ENCODE measurements at places on chromosomes 5 and 9.
A peak's percentile ranks its signal among the peaks of the same experiment; 100 is the strongest.

- peak; percentile 33 for DNase-seq
Observed at GRCh38 chr5:149961957-149962409, 1.4 kb downstream of the SLC26A2 start.

GRCh38 chr9:119986713-119987112, 593.3 kb downstream of the CDK5RAP2 start:
- DNase-seq = no peak

DNA sequence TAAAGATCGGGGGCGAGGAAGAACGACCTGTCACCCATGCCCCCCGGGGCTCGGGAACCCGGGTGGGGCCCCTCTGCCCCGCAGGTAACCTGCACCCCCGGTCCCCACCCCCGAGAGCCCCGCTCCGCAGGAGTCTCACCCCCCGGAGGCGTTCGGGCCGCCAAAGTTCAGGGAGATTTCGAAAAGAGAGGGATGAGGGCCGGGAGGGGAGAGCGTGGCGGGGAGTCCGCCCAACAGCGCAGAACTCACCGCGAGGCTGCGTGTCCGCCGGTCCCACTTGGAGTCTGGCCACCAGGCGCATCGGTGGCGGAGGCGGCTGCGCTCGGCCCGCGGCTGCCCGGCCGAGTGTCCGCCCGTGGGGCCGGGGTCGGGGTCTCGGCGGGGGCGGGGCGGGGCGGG, at the start of gene PHF19:
TSS of gene PHF19 (minus strand) at position 347 of the 399 bp plus-strand sequence. CDS start 2,447 bp downstream, outside the sequence.
- DNase-seq = no peak

DNA sequence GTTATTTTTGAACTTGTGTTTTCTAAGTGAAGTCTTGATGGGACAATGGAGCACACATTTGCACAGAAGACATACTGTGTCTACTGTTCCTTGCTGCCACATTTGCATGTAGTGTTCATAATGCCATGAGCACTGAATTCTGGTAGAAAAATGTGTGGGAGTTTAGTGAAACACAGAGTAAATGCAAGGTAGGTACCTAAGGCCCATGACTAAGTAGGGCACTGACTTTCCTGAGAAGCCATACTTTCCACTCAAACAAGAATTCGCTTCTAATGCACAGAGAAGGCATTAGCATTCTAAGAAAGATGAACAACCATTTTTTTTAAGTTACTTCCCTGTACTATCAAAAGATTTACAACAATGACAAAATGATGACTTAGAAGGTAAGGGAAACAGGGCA, 282.2 kb downstream of the MAN2A1 start:
- no peak for DNase-seq

Measured in cerebellar nuclear complex (tissue), 1 donor.